Activated B cell treated with CpG ODN at 0.5 μM for 24 hours (primary cell): ENCODE measurements at places on chromosomes 3 and 15. TPM values are rescaled to one million over a fixed set of nuclear protein-coding genes. Genes with fewer than 3 reads are reported as not detected.

DNA sequence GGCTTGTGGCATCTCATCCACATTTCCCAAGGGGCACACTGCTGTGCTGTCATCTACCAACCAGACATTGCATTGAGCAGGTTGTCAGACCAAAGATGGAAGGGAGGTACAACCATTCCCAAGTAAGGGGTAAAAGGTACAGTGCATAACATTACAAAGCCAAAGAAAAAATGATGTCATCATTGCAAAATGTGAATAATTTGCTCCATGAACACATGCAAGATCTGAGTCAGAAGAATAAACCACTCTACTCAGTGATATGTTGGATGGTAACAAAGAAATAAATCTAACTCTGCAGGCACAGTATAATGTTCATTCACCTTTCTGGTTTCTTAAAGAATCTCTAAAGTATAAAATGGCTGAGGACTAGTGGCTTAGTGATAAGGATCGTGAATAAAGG lies 202.7 kb downstream of the MAGI1 start:
- no peak for DNase-seq

GRCh38 chr15:70669966-70670658 lies 93.2 kb downstream of the UACA start:
- no peak for DNase-seq

GRCh38 chr15:41544650-41545015 lies 576 bp upstream of the RPAP1 start:
- DNase-seq = no peak

GRCh38 chr3:197458179-197458707 lies 97.5 kb downstream of the BDH1 start:
- no peak for DNase-seq

Gene GPR27
- not detected in 2 replicates for total RNA-seq

DNA sequence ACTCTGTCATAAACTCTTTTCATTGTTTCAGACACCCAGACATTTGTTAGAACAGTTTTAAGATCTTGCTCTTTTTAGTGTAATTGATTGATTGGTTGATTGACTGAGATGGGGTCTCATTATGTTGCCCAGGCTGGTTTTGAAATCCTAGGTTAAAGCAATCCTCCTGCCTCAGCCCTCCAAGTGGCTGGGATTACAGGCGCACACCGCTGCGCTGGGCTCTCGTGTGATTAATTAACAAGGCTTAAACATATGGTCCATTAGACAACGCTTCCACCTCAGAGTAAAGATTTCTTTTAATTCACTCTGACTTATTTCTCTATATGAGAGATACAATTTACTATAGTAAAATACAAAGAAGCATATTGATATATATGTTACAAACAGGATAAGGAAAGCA lies 114.0 kb upstream of the C2CD4B start:
- DNase-seq = no peak

DNA sequence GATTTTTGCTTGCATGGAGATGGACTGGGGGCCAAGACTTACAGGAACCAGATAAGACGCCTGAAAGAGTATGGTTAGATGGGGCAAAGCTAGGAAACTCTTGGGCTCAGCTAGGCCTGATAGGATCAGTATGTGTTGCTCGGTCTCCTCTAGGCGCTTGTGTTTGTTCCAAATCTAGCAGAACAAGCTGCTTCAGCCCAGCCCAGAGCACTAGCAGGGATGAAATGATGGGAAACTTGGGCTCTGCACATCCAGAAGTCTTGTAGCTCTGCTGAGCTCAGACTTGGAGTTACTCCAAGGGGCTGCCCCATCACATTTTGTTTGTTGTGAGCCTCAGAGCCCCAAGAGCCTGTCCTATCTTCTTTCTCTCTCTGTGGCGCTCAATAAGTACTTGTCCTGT lies 34.7 kb downstream of the FOXL2 start:
- no peak for DNase-seq

DNA sequence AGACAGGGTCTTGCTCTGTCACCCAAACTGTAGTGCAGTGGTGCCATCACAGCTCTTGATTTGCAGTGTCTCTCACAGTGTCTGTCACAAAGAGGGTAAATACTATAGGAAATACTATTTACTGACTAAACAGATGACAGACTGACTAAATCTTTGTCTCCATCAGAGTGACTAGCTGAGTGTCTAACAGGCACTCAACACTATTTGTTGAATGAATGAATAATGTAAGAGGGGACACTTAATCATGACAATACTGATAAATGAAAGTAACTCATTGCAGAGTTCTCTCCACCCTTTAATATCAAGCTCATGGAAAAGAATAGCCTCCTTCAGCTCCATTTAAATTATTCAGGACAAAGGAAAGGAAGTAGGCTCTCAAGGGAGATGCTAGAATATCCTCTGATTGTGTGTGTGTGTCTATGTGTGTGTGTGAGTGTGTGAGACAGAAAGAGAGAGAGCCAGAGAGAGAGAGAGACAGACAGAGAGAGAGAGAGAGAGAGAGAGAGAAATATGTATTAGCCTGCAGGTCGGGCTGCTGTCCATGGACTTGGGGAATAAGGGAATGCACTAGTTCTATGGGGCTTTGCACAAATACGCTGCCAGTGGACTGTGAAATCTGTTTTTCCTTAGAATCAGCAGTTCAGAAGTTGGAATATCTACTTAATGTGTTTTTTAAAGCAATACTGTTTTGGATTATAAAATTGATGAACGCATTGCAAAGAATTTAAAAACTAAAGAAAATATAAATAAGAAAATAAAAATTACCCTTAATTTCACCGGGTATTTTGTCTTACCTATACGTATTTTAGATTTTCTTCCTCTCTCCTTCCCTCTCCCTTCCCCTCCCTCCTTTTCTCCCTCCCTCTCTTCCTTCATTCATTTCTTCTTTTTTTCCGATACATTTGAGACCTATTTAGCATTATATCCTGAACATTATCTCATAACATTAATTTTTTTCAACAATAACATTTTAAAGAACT lies 132.9 kb upstream of the LRIG1 start:
- no peak for DNase-seq

- DNase-seq = no peak
Measured at GRCh38 chr15:48119277-48119676, 1.5 kb upstream of the SLC24A5 start.

- DNase-seq = no peak
Measured at GRCh38 chr3:17494117-17494809, 248.2 kb downstream of the TBC1D5 start.

Gene STAG1
- total RNA-seq = 47.0 and 57.1 TPM in 2 replicates

Gene ANKRD34C
- total RNA-seq = not detected in 2 replicates

Gene ALS2CL
- 1.6 and 1.8 TPM in 2 replicates for total RNA-seq

GRCh38 chr3:52882377-52882776 lies 15.0 kb downstream of the STIMATE start:
- DNase-seq = no peak

GRCh38 chr3:151391720-151392119 lies 7.2 kb upstream of the P2RY12 start:
- no peak for DNase-seq

- DNase-seq = no peak
Measured at GRCh38 chr3:51819709-51820406, 40.8 kb upstream of the IQCF6 start.
